ENCODE measurements at places on chromosomes 3 and 15. TPM values are rescaled to one million over a fixed set of nuclear protein-coding genes. Genes with fewer than 3 reads are reported as not detected.

GRCh38 chr3:156135921-156136638 lies 15.7 kb downstream of the KCNAB1 start:
- no peaks in the 10 kb centered on the region for H3K4me1 ChIP-seq
- H3K4me3 ChIP-seq = no peak overlapping the region
- no peak for DNase-seq
- H3K27me3 ChIP-seq = no peaks in the 10 kb centered on the region
- no peak overlapping the region for H3K27ac ChIP-seq
- H3K36me3 ChIP-seq = no peaks in the 10 kb centered on the region

DNA sequence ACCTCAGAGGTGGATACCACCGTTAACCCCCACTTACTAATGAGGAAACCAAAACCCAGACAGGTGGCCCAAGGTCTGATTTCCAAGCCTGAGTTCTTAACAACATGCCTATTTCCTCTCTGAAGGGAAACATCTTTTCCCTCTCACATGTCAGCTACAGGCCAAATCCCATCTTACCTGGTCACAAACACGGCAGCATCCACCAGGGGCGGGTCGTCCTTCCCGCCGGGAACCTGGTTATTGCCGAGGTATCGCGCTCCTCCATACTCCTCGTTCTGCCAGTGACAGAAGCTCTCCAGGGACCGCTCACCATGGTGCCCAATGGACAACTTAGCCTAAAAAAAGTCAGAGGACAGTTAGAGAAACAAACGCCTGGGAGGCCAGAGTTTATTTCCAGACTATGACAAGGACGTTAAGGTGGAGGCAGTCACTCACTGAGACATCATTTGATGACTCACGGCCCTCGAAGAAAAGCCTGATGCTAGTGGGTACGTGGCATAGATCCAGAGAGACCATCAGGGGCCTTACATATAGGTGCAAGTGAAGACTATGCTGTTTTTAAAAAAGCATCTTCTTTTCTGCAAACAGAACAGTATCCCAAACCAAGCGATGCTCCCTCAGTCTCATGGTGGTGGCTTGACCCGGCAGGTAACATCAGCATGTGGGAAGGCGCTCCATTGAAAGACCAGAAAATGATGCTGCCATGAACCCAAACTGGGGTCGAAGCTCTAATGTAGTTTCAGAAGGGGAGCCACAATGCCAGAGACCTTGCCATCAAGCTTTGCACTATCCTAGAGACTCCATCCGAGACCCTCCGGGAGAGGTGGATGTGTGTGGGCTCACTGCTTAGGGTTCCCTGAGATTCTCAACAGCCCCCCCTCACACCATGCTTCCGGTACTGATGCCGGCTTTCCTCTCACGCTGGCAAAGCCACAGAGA lies 80.2 kb downstream of the ADAMTS17 start:
- peaks cover 2% of the 10 kb centered on the region for H3K36me3 ChIP-seq
- no peaks in the 10 kb centered on the region for H3K27me3 ChIP-seq
- H3K4me3 ChIP-seq = no peak overlapping the region
- DNase-seq = no peak
- no peaks in the 10 kb centered on the region for H3K4me1 ChIP-seq

- H3K4me3 ChIP-seq = no peak overlapping the region
- no peaks in the 10 kb centered on the region for H3K4me1 ChIP-seq
- H3K27ac ChIP-seq = no peak overlapping the region
- no peak for DNase-seq
- no peaks in the 10 kb centered on the region for H3K36me3 ChIP-seq
These were observed 181.7 kb downstream of the BBX start for GRCh38 chr3:107704477-107704876.

DNA sequence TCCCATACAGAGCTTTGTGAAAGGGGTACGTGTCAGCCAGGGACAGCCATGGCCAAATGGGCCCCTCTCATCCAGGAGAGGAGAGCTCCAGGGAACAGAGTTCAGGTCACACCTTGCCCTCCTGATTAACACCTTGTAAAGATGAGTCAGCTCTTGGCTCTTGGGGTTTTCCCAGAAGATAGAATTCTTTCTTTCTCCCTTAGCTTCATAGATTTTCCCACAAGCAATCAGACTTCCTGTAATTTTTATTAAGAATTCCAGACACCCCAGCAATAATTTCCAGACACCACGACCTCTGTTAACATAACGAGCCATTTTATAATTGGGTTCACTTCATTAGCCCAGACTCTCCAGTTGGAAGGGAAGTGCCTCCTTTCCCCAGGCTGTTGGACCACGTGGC lies 86.4 kb downstream of the LRTM1 start:
- no peak overlapping the region for H3K4me3 ChIP-seq
- no peaks in the 10 kb centered on the region for H3K4me1 ChIP-seq

- H3K27ac ChIP-seq = no peak overlapping the region
- H3K4me3 ChIP-seq = no peak overlapping the region
- no peaks in the 10 kb centered on the region for H3K4me1 ChIP-seq
- no peaks in the 10 kb centered on the region for H3K36me3 ChIP-seq
- H3K27me3 ChIP-seq = no peaks in the 10 kb centered on the region
- no peak for DNase-seq
These were observed 418.5 kb downstream of the NSUN3 start for GRCh38 chr3:94481226-94481898.

DNA sequence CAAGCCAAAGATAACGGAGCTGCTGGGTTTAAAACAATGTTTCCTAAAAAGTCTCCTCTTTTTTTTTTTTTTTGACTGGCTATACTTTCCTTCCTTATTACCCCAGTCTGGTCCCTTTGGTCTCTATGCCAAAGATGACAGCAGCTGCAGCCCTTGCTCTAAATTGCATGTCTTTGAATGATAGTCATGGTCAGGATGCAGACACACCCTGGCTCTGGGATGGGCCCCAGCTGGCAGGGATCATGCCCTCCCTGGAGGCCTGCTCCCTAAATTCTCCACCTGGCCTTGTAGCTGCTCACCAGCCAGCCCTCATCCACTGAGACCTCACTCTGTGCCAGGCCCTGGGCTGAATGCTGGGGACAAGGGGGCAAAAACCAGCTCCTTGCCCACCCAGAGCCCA lies 95.8 kb downstream of the MESD start:
- no peaks in the 10 kb centered on the region for H3K36me3 ChIP-seq
- no peak for DNase-seq
- H3K4me3 ChIP-seq = no peak overlapping the region
- no peaks in the 10 kb centered on the region for H3K4me1 ChIP-seq
- H3K27ac ChIP-seq = no peak overlapping the region
- no peaks in the 10 kb centered on the region for H3K27me3 ChIP-seq

DNA sequence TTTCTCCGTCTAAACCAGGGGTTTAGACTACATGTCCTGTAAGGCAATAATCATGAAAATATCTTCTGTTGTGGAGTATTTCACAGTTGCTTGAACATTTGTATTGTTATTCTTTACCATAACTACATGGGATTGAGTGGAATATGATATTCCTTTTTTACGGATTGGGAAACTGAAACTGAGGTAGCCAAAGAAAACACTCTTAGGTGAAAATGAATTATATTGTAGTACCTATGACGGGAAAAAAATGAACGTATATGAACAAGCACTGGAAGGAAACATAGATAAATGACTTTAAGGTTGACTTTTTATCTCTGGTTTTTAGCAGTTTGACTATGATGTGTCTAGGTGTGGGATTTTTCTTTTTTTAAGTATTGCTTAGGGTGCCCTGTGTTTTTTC lies 35.6 kb downstream of the MAP2K1 start:
- DNase-seq = no peak
- H3K4me3 ChIP-seq = no peak overlapping the region
- no peaks in the 10 kb centered on the region for H3K36me3 ChIP-seq
- no peak overlapping the region for H3K27ac ChIP-seq

DNA sequence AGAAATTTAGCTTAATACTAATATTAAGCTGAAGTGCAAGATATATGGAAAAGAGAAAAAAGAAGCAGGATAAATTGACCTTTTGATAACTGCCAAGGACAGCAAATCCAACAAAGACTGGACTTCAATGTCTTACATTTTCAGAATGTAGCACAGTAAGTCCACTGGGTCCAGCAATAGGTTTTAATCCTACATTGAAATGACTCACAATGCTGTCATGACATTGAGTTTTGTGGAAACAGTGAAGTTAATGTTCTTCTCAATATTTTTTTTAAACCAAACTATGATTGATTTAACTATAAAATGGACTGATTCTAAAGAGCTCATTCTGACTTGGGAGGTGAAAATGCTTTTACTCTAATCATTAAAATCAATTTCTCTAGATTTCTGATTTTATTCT lies 166.6 kb upstream of the ZNF717 start:
- H3K4me1 ChIP-seq = no peaks in the 10 kb centered on the region
- H3K4me3 ChIP-seq = no peak overlapping the region

GRCh38 chr3:116947148-116947547 lies 237.6 kb downstream of the TUSC7 start:
- no peaks in the 10 kb centered on the region for H3K27me3 ChIP-seq
- no peak overlapping the region for H3K27ac ChIP-seq
- no peak for DNase-seq

ISG20 gene
- 6.3 TPM for total RNA-seq

DNA sequence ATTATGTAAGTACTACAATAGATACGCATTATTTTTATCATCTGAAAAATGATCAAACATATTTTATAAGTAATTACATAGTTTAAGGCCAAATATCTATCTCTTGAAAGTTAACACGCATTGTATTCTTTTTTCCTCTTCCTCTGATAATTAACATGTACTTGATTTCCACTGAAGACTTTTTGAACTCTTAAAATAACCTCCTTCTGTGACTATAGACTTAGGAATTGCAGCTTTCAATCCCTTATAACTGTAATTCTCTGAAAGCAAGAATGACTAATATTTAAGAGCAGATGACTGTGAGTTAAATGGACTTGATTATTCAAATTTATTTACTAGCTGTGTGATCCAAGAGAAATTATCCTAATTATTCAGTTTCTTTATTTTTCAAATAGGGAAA lies 730.6 kb upstream of the NECTIN3 start:
- H3K4me3 ChIP-seq = no peak overlapping the region
- no peak for DNase-seq
- H3K27ac ChIP-seq = no peak overlapping the region
- no peaks in the 10 kb centered on the region for H3K27me3 ChIP-seq

DNA sequence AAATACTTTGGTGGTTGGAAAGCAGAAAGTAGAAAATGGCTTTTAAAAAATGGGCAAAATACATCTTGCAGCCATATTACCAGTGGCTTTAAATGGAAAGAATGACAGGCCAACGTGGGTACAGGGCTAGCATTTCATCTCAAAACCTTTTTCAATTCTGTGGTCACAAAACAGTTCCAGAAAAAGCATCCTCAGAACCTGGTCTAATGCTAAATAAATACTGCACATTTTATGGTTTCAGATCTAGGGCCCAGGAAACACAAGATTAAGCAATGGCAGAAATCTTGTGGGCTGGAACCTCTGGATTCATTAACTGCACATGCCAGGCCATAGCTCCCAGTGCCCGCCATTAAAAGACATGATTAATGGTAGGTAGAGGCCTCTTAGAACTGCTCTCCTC lies 470.2 kb upstream of the RASGRP1 start:
- H3K36me3 ChIP-seq = no peaks in the 10 kb centered on the region
- DNase-seq = no peak
- no peak overlapping the region for H3K4me3 ChIP-seq
- no peaks in the 10 kb centered on the region for H3K27me3 ChIP-seq
- no peak overlapping the region for H3K27ac ChIP-seq
